ENCODE measurements at places on chromosomes 2 and 18. TPM values are rescaled to one million over a fixed set of nuclear protein-coding genes. Genes with fewer than 3 reads are reported as not detected.

- DNase-seq: no peak
These were observed 100.0 kb downstream of the WDSUB1 start for GRCh38 chr2:159186462-159186861.

DNA sequence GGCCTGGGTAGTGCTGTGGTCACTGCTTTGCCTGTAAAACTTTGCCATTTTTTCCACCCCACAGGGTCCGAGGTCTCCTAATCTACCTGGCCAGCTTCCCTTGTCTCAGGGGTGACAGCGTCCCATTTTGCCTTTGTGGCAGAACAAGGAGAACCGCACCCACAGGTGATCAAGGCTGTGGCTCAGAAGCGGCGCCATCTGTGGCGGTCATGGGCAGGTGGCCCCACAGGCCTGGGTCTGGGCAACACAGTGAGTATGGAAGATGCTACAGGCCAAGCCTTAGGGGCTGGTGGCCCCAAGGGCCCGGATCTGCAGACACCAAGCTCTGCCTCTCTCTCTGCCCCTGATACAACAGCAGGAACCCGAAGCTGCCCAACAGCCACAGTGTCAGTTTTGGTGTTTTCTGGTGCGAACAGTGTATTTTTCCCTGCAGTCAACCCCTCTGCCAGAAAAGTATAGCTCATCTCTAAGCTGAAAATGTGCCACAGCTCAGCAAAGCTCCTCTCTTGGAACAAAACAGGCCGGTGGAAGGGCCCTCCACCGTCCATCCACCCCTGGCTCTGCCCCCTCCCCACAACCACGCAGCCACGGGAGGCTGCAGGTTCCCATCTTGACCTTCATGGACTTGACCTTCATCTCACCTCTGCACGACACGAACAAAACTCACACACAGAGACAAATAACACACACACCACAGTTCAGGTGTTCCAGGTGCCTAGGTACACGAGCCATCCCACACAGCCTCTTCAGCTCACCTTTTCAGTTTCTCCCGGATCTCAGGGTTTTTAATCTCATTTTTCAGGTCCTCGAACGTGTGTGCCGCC is 96.7 kb downstream of the PXDN start:
- no peak for DNase-seq

DNA sequence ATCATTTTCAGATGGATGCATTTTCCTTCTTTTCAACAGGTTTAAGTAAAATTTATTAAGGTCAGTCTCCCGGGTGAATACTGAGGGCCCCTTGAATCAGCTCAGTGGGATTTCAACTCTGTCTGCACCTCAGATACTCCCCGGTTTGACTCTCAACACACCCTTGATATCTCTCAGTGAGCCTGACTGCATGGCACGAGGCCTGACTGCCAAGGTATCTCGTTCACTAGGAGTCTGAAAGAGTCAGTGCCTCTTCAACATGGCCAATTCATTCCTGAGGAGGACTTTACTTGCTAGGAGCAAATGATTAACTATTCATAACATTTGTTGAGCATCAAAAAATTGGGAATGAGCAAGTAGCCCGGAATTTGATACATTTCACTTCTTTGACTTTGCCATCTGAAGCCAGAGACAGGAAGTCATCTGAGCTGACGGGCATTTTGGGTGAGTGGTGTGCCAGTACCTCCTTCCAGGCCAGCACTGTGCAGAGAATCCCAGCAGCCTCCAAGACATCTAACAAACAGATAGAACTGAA is 81.0 kb downstream of the VAPA start:
- DNase-seq: no peak

- DNase-seq: no peak
These were observed 490.8 kb upstream of the PIK3C3 start for GRCh38 chr18:41464278-41464677.

GRCh38 chr2:17540813-17541530 is 476 bp downstream of the VSNL1 start:
- DNase-seq: no peak

- DNase-seq: no peak
These were observed 632.3 kb upstream of the SETBP1 start for GRCh38 chr18:44048435-44048834.

- no peak for DNase-seq
These were observed 643.3 kb downstream of the SOCS6 start for GRCh38 chr18:70931942-70932814.

DNA sequence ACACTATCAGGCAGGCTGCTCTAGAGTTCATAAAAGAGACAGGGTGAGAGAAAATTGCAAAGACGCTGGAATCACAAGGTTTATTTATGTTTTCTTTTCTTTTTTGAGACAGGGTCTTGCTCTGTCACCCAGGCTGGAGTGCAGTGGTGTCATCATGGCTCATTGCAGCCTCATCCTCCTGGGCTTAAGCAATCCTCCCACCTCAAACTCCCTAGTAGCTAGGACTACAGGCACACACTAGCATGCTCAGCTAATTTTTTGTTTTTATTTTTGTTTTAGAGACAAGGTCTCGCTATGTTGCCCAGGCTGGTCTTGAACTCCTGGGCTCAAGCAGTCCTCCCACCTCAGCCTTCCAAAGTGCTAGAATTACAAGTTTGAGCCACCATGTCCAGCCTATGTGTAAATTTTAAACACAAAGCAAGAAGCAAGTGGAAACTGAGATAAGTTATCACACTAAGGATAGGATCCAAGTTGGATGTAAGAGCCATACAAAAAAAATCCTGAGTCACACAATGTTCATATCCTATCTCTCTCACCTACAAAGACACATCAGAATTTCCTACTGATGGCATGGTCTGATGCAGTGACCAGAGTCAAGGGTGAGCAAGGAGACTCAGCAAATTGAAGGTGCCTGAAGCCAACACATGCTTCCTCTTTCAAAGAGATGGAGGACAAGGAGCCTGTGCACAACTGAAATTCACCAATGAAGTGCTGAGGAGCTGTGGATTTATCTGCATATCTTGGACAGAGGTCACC is 31.4 kb downstream of the MYL12B start:
- DNase-seq: no peak

RAPGEF4 gene
- total RNA-seq: 0.13 TPM

MPHOSPH10 gene
- 30.2 TPM for total RNA-seq

ERCC3 gene
- total RNA-seq: 44.7 TPM

DNER gene
- 0.05 TPM for total RNA-seq
